ENCODE measurements at places on chromosomes 1 and 21. TPM values are rescaled to one million over a fixed set of nuclear protein-coding genes. Genes with fewer than 3 reads are reported as not detected.

DNA sequence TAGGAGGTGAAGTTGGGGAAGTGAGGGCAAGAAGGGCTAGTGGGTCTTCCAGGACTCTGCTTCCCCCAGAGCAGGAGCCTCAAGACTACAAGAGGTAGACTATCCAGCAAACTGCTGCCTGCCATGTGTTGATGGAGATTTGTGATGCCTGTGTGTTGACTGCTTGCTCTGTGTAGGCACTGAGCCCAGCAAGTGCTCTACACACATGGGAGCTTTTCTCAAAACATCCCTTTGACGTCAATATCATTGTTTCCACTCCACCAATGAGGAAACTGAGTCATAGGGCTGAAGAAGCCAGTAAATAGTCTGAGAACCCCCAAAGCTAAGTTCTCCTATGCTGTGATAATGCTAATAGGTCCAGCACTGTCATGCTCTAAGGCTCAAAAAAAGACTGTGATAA is 207.2 kb upstream of the NFIA start:
- H3K27me3 ChIP-seq = no peaks in the 10 kb centered on the region
- no peaks in the 10 kb centered on the region for H3K4me1 ChIP-seq
- no peak overlapping the region for H3K4me3 ChIP-seq
- H3K27ac ChIP-seq = no peak overlapping the region
- no peaks in the 10 kb centered on the region for H3K36me3 ChIP-seq
- DNase-seq = no peak

The HPCAL4 gene
- total RNA-seq = not detected

The FAM20B gene
- 75.5 TPM for total RNA-seq

The KCNT2 gene
- 13.8 TPM for total RNA-seq

- DNase-seq = no peak
- no peaks in the 10 kb centered on the region for H3K36me3 ChIP-seq
- no peak overlapping the region for H3K4me3 ChIP-seq
These were observed 32.5 kb downstream of the KIAA1614 start for GRCh38 chr1:180945151-180945550.

DNA sequence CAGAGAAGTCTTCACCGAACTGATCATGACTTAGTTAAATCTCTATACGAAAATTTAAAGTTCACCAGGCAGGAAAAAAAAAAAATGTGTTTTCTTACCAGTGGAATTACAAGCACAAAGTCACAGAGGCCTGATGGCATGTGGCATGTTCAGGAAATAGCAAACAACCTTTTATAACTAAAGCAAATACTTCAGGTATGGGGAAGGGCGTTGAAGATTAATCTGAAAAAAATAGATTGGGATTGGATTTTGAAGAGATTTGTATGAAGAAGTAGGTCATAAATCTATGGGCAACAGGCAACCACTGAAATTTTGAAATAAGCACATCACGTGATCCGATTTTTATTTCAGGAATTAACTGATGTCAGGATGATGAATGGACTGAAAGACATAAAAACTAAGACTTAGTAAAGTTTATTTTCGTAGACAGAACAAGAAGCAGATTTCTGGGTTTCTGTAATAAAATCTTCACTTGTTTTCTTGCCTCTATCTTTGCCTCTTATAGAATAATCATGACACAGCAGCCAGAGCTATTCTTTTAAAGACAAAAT is 295.9 kb upstream of the ADGRL4 start:
- H3K36me3 ChIP-seq = no peaks in the 10 kb centered on the region
- H3K4me1 ChIP-seq = no peaks in the 10 kb centered on the region
- H3K27ac ChIP-seq = no peak overlapping the region
- H3K4me3 ChIP-seq = no peak overlapping the region

GRCh38 chr1:9909234-9910046 is 629 bp downstream of the CTNNBIP1 start:
- DNase-seq = peak; percentile 82
- no peaks in the 10 kb centered on the region for H3K4me1 ChIP-seq
- H3K27me3 ChIP-seq = no peaks in the 10 kb centered on the region
- H3K36me3 ChIP-seq = no peaks in the 10 kb centered on the region

DNA sequence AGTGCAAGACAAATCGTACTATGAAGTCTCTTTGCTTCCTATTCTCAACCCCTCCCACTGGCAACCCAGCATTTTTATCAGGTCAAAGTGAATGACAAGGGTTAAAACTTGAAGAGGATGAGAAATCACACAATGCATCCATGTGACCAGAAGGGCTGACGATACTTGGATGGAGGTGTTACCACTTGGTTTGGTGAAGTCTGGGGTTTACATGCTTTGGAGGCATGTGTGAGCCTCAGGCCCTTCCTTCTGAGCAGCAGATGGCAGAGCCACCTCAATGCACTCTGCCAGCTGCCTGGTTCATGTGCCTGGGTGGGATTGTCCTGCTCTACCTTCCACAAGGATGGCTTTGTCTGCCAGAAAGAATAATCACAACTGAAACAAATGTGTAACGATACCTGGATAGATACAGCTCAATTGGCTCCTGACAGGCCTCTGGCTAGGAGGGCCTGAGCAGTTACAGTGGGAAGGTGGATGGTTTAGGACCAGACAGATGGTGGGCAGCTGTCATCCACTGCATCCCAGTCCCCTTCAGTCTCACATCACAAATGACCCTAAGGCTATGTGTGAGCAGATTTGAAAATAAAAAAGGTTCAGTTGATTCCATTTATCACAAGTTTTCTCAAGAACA is 51.5 kb upstream of the CNIH3 start:
- H3K27ac ChIP-seq = no peak overlapping the region
- H3K27me3 ChIP-seq = no peaks in the 10 kb centered on the region
- no peaks in the 10 kb centered on the region for H3K4me1 ChIP-seq

The TRNP1 gene
- total RNA-seq = 16.3 TPM

DNA sequence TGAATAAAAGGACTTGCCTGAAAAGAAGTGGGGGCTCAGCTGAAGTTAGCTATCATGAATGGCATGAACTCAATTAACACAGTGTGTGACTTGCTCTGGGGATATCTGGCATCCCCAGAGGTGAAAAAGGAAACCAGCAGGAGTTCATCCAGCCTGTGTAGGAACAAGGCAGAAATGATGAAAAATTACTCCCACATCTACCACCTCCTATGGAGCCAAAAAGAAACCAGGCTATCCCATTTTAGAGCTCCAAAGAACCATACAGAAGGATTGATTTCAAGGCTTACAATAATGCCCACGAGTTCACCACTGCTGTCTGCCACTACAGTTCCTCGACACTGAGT is 25.3 kb downstream of the TP53BP2 start:
- H3K27me3 ChIP-seq = no peaks in the 10 kb centered on the region
- peaks cover 4% of the 10 kb centered on the region for H3K36me3 ChIP-seq
- no peaks in the 10 kb centered on the region for H3K4me1 ChIP-seq
- no peak overlapping the region for H3K4me3 ChIP-seq
- H3K27ac ChIP-seq = no peak overlapping the region
- no peak for DNase-seq

The KIF2C gene
- total RNA-seq = 0.84 TPM

The CCDC185 gene
- total RNA-seq = not detected

The PM20D1 gene
- total RNA-seq = 1.1 TPM

The ADAMTS4 gene
- total RNA-seq = 78.9 TPM

GRCh38 chr1:48123647-48124046 is 98.9 kb upstream of the SLC5A9 start:
- no peak overlapping the region for H3K4me3 ChIP-seq
- H3K27ac ChIP-seq = no peak overlapping the region
- no peak for DNase-seq
- H3K36me3 ChIP-seq = no peaks in the 10 kb centered on the region
- H3K4me1 ChIP-seq = no peaks in the 10 kb centered on the region

DNA sequence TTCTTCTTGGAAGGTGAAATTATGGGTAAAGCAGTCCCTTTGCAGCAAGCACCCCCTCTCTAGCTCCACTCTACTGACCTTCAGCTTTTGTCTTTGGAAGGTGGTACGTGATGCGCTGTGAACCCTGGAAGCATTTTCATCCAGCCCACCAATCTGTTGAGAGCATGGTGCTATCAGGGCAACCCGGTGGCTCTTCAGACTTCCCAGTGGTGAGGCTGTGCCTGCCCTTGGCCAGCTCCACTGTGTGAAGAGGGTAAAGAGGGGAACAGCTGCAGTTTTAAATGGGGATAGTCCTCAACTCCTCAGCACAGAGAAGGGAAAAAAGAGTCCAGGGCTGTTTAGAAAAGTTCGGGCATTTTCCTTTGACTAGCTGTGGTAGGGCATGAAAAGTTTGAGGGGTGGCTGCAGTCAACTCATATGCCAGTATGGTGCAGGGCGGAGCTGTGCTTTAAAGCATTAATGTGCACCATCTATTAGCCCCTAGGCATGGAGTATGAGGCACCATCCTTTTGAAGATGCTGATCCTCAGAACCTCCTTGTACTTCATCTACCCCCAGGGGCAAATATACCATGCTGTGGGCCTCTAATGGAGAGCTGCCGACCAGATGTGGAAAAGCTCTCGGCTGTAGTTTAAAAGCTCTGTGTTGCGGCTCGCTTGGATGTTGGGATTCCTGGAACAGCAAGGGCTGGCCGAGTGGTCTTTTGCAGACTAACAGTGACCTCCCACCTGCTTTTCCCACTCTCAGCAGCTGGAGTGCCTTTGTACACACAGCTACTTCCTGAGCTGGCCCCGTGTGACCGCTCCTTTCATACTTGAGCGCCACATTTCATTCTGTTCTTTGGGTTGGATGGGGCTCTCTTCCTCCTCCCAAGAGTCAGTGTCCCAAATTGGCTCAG is 123.0 kb downstream of the PEX14 start:
- H3K36me3 ChIP-seq = no peaks in the 10 kb centered on the region
- H3K27ac ChIP-seq = no peak overlapping the region
- no peak overlapping the region for H3K4me3 ChIP-seq

The CACHD1 gene
- total RNA-seq = 26.5 TPM

- no peaks in the 10 kb centered on the region for H3K36me3 ChIP-seq
- no peaks in the 10 kb centered on the region for H3K27me3 ChIP-seq
- no peak for DNase-seq
- H3K27ac ChIP-seq = no peak overlapping the region
- H3K4me3 ChIP-seq = no peak overlapping the region
- no peaks in the 10 kb centered on the region for H3K4me1 ChIP-seq
These were observed 34.1 kb downstream of the DDX20 start for GRCh38 chr1:111789666-111790316.

DNA sequence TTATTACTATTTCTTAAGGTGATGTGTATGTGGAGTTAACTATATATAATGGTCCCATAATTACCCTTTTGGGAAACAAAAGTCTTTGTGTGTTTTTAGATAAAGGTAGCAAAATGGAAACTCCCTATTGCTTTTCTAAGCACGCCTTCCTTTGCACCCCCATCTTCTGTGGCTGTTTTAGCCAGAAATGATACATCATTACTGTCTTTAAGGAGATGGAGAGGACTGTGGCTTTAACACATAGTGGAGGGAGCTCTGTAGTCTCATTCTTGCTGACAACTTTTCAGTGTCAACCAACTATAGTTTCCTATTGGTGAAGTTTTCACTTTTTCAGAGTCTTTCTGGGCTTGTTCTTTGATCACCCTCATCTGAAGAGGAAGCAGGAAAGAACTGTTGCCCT is 1.0 kb downstream of the APOBEC4 start:
- H3K36me3 ChIP-seq = no peaks in the 10 kb centered on the region
- no peak overlapping the region for H3K4me3 ChIP-seq
- no peak for DNase-seq
- H3K4me1 ChIP-seq = no peaks in the 10 kb centered on the region

DNA sequence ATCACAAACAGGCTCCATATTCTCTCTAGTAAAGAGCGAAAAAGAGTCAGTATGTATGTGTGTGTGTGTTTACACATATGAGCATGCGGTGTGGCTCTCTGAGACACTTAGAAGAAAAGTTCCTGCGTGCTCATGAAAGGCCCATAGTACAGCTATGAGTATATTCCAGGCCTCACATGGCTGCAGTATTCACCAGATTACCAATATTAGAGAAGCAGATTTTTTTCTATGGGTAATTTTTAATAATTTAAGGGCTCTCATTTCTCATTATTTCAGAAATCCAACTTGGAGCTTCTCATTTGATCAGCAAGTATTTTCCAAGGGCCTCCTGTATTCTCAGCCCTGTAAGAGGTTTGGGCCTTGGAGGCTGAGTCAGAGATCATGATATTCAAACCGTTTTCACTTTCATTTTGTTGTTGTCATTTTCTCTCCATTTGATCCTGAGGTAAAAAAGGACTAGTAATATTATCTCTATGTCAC is 232.9 kb upstream of the SGIP1 start:
- H3K4me3 ChIP-seq = no peak overlapping the region
- H3K27me3 ChIP-seq = no peaks in the 10 kb centered on the region
- H3K4me1 ChIP-seq = no peaks in the 10 kb centered on the region

The CDK18 gene
- 80.7 TPM for total RNA-seq

The AVPR1B gene
- total RNA-seq = not detected

The AQP10 gene
- 0.26 TPM for total RNA-seq
